ENCODE measurements at places on chromosomes 16 and 17. TPM values are rescaled to one million over a fixed set of nuclear protein-coding genes. Genes with fewer than 3 reads are reported as not detected.

GRCh38 chr17:42999003-42999525 is 845 bp downstream of the RPL27 start:
- DNase-seq = no peak

RAMP2 gene
- 5.0 TPM for total RNA-seq

- peak; percentile 94 for DNase-seq
These were observed at the start of gene C17orf107 for GRCh38 chr17:4899341-4900230. Gene C17orf107, plus strand, starts transcription at chr17:4899536. Its CDS starts 227 bp downstream, at chr17:4899763.

- DNase-seq = no peak
These were observed 4.9 kb downstream of the GIT1 start for GRCh38 chr17:29584452-29585079.

ZNF469 gene
- total RNA-seq = 0.70 TPM

DNA sequence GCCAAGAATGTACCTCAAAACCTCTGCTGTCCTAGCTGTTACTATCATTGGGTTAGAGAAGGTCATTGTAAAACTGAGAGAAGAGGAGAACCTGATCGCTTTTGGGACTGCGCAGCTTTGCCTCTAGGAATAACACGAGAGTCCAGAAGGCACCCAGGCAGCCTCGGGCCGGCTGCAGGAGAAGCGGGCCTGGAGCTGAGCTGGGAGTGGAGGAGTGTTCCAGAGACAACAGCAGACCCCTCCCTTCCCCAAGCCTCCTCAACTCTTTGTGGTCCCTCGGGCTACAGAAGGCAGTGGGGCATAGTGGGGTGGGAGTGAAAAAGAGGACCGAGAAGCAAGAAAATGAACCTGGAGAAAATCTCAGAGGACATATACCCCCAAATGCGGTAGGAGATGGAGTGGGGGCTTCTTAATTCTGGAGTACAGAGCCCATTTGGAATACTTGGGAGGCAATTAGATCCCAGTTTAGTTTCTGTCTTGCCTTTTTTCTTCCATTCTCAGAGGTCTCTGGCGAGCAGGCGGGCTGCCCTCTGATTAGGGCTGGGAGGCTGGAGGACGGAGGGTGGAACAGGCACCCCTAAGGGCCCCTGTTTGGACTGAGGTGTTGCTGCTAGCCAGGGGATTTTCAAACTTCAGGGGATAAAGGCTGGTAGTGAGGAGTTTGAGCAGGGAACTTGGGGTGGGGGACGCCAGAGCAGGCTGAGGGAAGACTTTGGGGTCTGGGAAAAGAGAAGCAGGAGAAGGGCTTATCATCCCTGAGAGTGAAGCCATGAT is 13.3 kb upstream of the HOXB2 start:
- DNase-seq = no peak

GRCh38 chr16:30948667-30949649 is at the start of gene ORAI3:
Gene ORAI3, plus strand, starts transcription at chr16:30949068. Its CDS starts 222 bp downstream, at chr16:30949290.
- DNase-seq = peak; percentile 82

- DNase-seq = no peak
These were observed 81.2 kb downstream of the TIMM22 start for GRCh38 chr17:1077986-1078711.

DNA sequence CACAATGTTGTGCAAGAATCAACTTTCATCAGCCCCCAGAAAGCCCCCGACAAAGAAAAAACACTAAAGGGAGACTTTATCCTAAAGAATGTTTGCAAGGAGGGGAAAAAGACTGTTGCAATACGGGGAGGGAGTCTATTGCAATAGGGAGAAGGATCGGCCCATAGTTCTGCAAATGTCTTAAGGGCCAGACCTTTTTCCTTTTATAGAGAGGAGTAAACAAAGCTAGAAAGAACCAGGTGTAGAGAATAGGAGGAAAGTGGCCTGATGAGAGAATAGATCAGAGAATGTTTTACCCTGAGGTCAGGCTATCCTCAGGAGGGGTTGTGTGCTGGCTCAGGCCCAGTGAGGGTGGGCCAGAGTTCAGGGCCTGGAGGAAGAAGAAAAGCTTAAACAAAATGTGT is 8.7 kb upstream of the CAVIN1 start:
- no peak for DNase-seq

SCARF1 gene
- total RNA-seq = 10.1 TPM

DNA sequence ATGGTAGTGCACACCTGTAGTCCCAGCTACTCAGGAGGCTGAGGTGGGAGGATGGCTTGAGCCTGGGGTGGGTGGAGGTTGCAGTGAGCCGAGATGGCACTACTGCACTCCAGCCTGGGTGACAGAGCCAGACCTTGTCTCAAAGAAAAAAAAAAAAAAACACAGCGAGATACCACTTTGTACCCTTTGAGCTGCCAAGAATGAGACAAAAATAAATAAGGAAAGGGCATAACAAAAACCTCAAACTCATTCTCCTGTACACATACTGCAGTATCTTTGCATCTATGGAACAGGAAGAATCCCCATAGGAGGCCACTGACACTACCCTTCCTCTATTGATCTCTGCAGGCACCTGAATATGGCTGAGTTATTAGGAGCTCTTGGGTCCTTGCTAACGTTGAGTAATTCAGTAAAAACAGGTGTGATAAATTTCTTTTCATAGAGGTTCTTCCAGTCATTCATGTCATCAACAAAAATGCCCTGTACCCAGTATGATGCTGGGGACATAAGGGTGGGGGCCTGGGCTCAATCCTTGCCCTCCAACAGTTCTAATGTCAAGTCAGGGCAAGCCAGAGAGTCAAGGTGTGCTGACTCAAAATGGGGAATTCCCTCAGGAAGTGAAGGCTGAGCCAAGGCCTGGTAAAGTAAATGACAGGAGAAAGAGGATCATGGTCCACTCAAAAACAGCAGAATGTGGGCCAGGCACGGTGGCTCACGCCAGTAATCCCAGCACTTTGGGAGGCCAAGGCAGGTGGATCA is 26.9 kb downstream of the RANBP10 start:
- DNase-seq = no peak

DNA sequence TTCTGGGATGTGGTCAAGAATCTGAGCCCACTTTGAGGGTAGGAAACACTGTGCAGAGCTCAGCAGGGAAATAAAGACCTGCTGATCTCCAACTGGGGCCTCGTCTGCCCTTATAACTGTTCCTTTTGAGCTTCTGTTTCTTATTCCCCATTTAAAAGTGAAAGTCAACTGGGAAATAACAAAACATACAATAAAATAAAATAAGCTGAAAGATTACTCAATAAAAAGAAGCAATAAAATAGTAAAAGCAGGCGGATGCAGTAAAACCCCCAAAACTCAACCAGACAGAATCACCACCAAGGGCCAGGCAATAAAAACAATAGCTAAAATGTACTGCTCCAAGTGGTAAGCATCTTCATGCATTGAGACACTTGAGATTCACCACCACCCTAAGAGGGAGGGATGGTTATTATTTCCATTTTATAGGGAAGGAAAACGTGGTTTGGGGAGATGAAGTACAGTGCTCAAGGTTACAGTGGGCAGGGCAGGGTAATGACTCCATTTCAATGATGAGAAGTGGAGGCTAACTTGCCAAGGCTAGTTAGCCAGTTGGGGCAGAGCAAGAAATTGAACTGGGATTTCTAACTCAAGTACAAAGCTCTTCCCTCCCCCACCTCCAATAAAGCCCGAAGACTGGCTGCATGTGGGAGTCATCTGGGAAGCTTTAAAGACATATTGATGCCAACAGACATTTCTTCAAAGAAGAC is 6.4 kb upstream of the SPACA3 start:
- no peak for DNase-seq

- DNase-seq = no peak
These were observed 23.0 kb upstream of the ABCC3 start for GRCh38 chr17:50611634-50612033.

GRCh38 chr17:57655553-57655952 is 89.5 kb downstream of the CCDC182 start:
- DNase-seq = no peak

DNA sequence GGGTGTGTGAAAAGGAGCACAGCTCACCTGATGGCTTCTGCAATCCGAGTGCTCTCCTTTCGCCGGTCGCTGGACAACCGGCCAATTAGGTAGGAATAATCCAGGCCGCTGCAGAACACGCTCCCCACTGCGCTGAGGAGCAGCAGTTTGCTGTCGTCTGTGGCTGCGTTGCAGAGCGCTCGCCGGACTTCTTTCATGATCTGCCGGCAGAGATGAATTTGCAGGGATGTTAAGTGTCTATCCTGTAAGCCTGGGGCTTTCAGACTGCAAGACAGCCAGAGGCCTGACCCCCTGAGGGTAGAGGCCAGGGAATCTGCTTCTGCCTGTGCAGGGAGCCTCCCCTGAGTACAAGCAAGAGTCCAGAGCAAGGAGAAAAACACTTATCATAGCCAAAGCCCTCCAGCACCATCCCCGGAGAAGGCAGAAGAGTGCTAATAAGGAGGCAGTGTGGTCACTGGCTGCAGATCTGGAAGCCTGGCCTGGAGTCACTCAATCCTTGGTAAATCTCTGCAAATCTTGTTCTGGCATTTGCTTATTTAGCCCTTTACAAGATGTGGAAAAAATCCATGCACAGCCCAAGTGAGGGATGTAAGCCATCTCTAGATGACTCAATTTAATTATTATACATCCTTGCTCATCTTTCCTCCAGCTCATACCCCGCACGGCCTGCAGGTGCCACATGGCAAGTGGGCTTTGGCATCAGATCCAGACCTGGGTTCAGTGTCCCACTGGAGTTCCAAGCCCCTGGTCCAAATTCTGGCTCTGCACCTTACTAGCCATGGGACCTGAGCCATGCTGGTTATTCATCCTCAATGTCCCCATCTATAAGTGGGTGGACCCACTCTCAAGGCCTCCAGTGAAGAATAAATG is 80.2 kb downstream of the DYNLRB2 start:
- no peak for DNase-seq

EVPLL gene
- total RNA-seq = 0.22 TPM

- no peak for DNase-seq
These were observed 608 bp upstream of the COX10 start for GRCh38 chr17:14068542-14069250.

DNA sequence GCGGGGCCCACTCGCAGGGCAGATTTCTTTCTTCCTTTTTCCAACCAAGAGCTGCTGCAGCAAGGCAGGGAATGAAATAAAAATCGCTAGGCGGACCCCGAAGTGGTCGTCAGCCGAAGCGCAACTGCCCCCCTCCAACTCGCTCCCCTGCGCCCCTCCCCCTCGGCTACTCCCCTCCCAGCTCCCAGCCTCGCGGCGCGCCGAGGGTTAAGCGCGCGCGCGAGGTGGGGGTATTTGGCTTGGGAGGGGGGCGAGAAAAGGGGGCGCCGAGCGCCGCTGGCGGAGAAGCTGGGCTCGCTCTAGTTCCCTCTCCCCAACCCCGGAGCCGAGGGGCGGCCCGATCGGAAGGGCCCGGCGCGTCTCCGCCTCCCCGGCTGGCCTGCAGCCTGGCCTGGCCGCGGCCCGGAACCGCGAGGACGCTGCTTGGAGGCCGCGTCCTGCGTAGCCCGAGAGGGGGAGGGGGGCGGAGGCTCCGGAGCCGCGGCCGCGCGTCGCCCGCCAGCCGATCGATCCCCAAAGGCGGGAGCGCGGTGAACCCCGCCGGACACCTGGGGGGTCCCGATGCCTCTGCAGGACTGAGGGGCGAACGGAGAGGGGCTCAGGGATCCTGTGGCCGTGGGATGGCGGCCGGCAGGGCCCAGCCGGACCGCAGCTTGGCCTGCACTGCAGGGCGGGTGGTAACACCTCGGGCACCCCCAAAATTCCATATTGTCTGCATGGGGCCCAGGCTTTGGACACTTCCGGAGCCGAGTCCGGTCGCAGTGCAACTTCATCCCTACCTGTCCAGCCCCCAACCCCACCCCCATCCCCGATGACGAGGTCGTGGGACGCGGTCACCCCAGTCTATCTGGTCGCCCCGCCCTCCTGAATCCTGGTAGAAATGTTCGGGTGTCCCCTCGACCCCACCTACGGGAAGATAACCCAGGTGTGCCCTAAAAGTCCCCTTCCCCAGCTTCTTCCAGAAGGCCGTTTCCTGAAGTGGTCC is 4.9 kb upstream of the CBX4 start:
- DNase-seq = peak; percentile 57

- no peak for DNase-seq
These were observed 3.3 kb upstream of the ZG16B start for GRCh38 chr16:2826591-2827373.

DNA sequence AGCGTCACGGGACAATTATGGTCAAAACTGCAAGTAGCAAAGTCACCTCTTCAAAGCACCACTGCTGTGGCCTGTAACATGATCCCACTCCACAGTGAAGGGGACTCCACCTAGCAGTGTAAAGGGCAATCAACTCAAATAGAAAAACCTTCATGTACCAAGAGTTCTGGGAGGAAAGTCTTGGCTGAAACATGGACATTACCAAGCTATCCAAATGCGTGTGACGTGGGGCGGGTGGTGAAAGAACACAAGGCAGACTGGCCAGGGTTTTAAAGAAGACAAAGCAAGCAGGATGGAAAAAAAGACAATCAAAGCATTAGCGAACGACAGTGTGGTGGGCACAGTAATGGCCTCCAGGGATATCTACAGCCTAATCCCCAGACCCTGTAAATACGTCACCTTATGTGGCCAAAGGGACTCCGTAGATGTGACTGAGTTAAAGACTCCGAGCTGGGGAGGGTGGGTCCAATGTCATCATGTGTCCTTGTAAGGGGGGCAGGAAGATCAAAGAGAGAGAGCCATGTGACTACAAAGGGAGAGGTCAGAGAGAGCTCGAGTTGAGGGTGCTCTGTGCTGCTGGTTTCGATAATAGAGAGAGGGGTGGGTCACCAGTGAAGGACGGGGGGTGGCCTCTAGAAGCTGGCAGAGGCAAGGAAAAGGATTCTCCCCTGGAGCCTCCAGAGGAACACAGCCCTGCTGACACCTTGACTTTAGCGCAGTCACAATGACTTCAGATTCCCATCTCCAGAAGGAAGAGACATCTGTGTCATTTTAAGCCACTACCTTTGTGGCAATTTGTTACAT is 6.0 kb downstream of the HSDL1 start:
- DNase-seq = no peak

DNA sequence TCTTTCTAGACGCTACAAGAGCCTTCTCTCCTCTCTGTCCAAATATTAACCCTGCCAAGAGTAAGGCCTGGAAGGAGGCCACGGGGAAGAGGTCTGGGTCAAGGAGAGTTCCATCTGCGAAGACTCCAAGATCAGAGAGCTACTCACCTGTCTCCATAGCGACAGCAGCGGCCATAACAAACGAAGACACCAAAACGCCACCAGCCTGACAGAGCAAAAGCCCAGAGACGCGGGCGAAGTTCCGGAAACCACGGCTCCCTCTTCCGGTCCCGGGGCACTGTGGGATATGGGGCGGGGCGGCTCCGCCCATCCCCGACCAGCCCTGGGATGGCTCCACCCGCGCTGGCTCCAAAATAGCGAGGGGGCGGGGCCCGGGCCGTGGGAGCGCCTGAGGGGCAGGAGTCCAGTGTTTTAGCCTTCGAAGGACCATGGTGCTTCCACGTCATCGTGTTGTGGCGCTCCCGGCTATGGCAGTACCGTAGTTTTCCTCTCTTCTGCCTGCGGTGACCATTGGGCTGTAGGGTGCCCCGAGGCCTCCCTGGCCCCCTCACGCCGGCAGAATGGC is at the start of the genes C17orf100 and MED31:
C17orf100 (plus strand) TSS at position 409 of the 565 bp plus-strand sequence; CDS start at position 561, 152 bp downstream.
MED31 (minus strand) TSS at position 252 of the 565 bp plus-strand sequence; CDS start at position 175, 77 bp downstream.
- peak; percentile 94 for DNase-seq

HOXB3 gene
- total RNA-seq = 41.9 TPM

- DNase-seq = no peak
These were observed 436.2 kb downstream of the SLC39A11 start for GRCh38 chr17:72656130-72656763.
